ENCODE measurements at places on chromosomes 3 and 15.

DNA sequence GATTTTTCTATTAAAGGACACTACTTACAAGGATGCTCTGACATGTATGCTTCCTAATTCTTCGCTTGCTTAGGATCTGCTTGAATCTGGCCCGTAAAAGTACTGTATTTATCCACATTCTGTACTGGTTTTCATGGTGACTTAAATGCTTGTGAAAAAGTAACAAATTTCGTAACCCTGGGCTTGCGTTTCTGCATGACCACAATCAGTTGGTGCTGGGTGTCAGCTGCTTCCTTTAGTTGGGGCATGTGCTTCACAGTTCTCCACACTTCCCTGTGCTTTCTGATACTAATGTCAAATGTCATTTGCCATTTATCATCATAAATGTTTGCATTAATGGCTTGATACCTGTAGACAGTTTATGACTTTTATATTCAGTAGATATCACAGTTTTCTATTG, 218.4 kb upstream of the MLF1 start:
- no peak for DNase-seq

DNA sequence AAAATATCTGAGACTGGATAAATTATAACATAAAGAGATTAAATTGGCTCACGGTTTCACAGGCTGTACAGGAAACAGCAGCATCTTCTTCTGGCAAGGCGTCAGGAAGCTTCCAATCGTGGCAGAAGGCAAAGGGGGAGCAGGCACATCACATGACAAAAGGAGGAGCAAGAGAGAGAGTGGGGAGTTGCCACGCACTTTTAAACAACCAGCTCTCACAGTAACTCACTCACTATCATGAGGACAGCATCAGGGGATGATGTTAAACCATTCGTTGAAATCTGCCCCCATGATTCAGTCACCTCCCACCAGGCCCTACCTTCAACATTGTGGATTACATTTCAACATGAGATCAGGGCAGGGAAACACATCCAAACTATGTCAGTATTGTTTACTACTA, 114.5 kb upstream of the SPATA16 start:
- DNase-seq: no peak

DNA sequence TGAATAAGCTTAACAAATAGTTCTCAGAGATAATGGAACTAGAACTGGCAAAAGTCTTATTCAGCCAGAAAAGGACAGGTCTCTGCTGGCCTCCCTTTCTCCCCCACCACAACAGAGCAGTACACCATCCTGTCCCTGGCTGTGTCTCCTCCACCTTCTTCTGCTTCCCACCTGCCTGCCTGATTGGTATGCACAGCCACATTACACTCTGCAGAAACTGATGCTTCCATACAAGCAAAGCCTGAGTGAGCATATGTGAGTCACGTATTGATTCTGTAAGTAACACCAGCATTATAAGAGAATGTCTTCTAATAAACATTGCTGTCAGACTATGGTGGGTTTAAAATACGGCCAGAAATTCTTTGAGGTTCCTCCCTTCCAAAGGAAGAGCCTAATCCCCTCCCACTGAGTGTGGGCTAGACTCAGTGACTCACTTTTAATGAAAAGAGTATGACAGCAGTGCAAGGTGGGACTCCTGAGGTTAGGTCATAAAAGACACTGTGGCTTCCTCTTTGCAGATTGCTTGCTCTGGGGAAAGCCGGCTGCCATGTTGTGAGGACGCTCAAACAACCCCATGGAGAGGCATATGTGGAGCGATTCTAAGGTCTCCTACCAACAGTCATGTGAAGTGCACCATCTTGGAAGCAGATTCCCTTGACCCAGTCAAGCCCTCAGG, 44.4 kb downstream of the ANXA2 start:
- DNase-seq: no peak

GRCh38 chr3:139455206-139455605, 21.1 kb downstream of the RBP2 start:
- DNase-seq: no peak

DNA sequence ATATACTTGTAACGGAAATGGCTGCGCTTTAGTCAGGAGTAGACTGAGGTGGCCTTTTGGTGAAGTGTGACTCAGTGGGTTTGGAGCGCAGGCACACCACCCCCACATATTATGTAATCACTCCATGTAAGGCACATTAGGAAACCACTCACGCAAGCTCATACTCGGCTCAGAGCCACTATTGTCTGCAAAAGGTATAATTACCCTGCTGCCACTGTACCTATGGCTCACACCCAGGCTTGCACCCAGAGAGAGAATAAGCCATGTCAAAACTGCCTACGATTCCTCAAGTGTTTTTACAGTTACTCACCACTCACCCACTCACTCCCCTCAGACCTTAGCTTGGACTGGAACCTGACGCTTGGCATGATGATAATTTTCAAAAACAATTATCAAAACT, 611.9 kb upstream of the CCDC54 start:
- DNase-seq: no peak

- no peak for DNase-seq
These were observed 66.0 kb downstream of the CHDH start for GRCh38 chr3:53780171-53780570.

- no peak for DNase-seq
These were observed 1.1 kb upstream of the RBMS3 start for GRCh38 chr3:29279806-29280205.

DNA sequence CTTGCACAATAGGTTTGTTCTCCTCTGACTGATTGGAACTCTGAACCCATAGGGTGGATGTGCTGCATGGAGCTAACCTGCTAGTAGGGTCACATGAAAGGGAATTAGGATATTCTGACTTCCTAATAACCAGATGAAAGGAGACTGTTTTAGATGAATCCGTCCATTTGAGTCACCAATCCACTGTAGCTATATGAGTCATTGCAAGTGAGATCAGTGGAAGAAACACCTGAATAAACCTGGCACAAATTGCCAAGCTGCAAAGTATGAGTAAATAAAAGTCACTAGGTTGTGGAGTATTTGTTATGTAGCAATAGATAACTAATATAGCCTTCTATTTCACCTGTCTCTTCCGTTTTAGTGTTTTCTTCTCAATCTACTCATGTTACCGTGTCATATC, 584.4 kb downstream of the PDCD6IP start:
- no peak for DNase-seq

- DNase-seq: no peak
These were observed 75.7 kb upstream of the FBN1 start for GRCh38 chr15:48721061-48721810.

GRCh38 chr15:65476903-65477302, 40.6 kb downstream of the DPP8 start:
- no peak for DNase-seq

GRCh38 chr15:77533578-77534430, 98.9 kb downstream of the LINGO1 start:
- no peak for DNase-seq
